Activated T-helper 1 cell treated with anti-CD3 and anti-CD28 coated beads, Interleukin-12 subunit alpha, Interleukin-12 subunit beta, Interleukin-2, Interleukin-4 antibody, amounts not matched to agents 30 ng/mL and 10 ng/mL and 1 ng/mL, durations not matched to agents 14 hours and 24 hours and 36 hours (primary cell): ENCODE measurements at places on chromosomes 4 and X. TPM values are rescaled to one million over a fixed set of nuclear protein-coding genes. Genes with fewer than 3 reads are reported as not detected.

DNA sequence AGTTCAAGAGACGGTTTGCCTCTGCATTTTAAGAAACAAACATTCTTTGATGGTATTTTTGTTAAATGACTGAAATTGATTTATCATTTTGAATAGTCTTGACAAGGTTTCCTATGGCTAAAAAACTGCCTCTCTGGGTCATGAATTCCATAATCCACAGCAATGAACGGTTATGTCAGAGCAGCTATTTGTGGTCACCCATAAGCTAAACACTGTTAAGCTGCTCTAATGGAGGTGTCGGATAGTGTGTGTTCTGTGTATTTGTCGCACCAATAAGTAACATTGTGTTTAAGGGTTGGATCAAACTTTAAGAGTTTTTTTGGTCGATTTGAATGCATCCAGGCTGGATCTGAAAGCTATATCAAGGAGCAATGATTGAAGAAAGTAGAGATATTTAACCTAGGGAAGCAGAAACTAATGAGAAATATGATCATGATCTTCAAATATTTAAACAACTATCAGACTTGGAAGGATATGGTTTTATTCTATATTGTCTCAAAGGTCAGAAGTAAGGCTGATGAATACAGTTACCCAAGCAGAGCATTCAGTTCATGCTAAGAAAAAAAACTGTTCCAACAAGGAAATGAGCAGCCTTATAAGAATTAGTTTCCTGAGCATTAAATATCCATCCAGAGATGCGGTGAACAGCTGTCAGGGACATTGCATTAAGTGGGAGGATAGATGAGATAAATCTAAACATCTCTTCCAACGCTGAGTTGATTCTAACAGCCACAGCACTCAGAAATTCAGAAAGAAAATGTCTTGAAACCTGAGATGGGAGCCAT, 232.3 kb upstream of the RPS6KA3 start:
- DNase-seq: no peak

GRCh38 chr4:89419111-89419695, 111.6 kb upstream of the GPRIN3 start:
- DNase-seq: no peak

- no peak for DNase-seq
Measured at GRCh38 chr4:78629991-78630541, 78.5 kb downstream of the ANXA3 start.

The TEX13B gene
- total RNA-seq: not detected in 2 replicates
